ENCODE measurements at places on chromosomes 2 and 18.
A peak's percentile ranks its signal among the peaks of the same experiment; 100 is the strongest.

GRCh38 chr2:68203587-68203986 is 45.9 kb downstream of the PNO1 start:
- no peak for DNase-seq

DNA sequence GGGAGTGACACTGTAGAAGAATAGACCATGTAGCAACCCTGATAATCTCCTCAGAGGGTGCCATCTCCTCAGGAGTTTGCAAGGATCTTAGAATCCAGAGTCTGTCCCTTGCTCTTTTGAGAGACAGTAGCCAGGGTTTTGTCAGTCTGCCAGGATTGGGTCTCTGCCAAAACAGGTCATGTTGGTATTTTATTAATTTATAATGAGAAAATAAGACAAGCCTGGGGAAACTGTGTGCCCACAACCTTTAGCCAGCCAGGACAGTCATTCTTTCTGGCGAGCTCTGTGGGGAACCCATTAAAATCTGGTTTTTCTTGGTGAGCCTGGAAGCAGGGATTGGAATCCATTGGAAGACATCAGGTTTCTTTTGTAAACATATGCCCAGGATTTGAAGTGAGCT is 78.6 kb downstream of the PTPRM start:
- DNase-seq = no peak

GRCh38 chr18:79587226-79587741 is 92.3 kb upstream of the CTDP1 start:
- DNase-seq = no peak

DNA sequence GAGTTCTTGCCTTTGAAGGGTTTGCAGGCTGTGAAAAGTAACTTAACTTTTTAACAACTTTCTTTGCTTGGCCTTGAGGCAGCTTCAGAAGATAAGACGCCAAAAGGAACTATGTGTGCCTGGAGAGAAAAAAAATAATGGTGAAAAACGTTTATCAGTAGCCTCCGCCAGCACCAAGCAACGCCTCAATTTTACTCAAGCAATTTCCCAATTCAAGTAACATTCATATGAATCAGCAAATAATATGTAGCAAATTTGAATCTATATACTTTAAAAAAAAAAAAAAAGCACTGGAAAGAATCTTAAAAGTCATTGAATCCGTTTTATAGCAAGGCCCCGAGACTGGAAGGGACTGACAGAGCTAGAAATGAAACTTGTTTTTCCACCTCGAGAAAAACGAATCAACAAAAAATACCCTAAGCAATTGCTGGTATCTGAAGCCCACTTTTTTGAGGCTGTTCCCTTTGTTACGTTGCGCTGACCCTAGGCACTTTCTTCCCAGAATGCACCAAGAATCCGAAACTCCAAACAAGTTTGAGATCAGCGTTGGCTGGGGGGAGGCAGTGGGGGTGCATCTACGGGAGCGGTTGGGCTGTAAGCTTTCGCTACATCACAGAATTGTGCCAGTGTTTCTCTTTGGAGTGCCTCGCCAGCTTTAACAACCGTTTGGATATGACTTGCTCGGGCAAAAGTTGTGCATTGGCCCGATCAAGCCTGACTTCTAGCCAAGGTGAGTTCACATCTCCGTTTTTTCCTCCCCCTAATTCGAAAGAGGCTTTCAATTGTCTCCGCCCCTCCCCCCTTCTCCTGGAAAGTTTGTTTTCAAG is 2.7 kb upstream of the TGIF1 start:
- DNase-seq = no peak

DNA sequence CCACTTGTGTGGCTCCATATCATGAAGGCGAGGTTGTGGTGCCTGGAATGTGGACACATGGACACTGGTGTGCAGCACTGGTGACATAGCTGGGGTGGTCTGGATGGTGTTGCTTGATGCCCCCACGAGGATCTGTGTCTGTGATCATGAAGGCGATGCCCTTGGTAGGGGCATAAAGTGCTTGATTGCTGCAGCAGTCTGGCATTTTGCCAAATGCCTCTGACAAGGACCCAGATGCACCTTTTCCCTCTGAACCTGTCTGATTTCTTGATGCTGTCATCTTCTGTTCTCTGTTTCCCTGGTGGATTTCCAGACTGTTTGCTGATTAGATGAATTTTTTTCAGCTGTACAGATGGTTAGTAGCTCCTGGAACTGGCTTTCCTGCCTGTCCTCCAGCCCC is 752.0 kb upstream of the HS6ST1 start:
- no peak for DNase-seq

DNA sequence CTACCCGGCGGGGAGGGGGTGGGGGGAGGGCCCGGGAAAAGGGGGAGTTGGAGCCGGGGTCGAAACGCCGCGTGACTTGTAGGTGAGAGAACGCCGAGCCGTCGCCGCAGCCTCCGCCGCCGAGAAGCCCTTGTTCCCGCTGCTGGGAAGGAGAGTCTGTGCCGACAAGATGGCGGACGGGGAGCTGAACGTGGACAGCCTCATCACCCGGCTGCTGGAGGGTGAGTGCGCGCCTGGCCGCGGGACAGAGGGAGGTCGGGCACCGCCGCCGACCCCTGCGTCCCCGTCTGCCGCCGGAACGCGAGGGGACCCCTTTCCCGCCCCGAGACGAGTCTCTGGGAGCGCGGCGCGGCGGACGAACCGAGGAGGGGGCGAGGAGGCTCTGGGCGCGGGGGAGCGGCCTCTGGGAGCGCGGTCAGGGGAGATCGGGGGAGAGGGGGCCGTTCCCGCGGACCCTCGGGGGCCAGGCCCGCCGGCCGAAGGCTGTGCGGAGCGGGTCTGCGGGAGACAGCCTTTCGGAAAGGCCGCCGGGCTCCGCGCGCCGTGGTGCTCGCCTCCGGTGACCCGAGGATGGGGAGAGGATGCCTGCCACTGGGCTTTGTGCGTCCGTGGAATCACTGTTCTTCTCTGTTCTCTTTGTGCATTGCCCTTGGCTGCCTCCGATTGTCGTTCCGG is 463 bp downstream of the PPP1CB start:
- DNase-seq = peak; percentile 47

DNA sequence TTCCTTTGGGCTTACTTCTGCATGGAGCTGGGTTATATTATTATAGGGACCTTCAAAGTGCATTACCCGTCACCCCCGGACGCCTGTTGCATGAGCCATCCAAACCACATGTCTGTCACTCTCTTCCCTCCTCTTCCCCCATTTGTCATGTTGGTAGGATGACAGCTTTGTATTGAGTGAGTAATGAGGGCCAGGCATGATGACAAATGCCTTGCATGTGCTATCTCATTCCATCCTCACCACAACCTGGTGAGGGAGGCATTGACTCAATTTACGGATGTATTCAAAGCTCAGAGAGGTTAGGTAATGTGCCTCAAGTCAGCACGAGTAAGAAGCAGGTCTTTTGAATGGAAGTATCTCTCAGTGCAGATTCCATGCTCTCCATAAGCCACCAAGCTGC is 510.5 kb upstream of the TNP1 start:
- DNase-seq = no peak

DNA sequence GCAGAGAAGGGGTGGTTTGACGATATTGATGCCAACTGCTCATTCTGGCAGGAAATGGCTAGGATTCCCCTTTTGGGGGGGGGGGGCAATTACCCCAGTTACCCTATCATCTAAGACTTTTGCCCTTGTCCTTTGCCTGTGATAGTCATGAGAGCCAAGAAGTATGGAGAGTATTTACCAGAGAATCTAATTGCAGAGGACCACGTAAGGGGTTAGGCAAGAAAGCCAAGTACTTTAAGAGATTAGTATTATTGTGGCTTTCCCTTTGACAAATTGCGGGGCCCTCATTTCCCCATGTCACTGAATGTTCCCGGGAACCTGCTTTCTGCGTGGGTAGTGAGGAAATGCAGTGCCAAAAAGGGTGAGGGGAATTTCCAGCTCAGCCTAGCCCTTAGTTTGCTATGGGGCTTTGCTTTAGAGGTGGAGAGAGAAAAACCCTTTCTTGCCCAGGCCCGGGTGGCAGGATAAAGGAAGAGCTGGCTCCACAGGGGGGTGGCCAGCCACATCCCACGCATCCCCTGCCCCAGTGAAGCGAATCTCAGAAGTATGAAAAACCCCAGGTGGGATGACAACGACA is 1.5 kb downstream of the AQP4 start:
- DNase-seq = peak; percentile 33

- no peak for DNase-seq
Measured at GRCh38 chr2:65550246-65550645, 117.8 kb upstream of the SPRED2 start.

- no peak for DNase-seq
Measured at GRCh38 chr2:150618245-150618895, 130.9 kb upstream of the RND3 start.

DNA sequence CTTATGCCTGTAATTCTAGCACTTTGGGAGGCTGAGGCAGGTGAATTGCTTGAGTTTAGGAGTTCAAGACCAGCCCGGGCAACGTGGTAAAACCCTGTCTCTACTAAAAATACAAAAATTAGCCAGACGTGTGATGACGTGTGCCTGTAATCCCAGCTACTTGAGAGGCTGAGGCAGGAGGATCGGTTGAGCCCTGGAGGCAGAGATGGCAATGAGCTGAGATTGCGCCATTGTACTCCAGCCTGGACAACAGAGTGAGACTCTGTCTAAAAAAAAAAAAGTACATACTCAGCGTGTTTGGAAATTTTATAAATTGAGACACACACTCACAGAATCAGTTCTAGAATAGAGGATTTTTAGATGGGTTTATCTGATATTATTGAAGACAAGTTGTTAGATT is 17.1 kb upstream of the GIGYF2 start:
- no peak for DNase-seq

- no peak for DNase-seq
Measured at GRCh38 chr2:64623242-64623850, 30.4 kb downstream of the SERTAD2 start.

DNA sequence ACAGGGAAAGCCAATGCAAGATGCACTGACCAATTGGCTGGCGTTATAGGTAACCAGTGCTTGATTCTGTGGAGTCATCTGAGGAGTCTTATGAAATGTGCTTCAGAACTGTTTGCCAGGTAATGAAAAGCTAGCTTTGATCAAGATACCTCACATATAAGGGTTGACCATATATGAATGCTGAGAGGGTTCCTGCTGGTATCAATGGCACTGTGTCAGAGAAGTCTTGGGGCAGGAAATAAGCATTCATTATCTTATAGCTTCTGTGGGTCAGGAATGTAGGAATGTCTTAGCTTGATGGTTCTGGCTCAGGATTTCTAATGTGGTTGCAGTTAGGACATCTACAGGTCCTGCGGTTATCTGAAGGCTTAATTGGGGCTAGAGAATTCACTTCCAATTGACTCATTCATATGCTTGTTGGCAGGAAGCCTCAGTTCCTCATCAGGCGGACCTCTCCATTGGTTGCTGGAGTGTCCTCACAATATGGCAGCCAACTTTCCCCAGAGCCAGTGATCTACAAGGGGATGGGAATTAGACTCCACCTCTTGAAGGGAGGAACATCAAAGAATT is 22.1 kb upstream of the TCF7L1 start:
- DNase-seq = no peak

DNA sequence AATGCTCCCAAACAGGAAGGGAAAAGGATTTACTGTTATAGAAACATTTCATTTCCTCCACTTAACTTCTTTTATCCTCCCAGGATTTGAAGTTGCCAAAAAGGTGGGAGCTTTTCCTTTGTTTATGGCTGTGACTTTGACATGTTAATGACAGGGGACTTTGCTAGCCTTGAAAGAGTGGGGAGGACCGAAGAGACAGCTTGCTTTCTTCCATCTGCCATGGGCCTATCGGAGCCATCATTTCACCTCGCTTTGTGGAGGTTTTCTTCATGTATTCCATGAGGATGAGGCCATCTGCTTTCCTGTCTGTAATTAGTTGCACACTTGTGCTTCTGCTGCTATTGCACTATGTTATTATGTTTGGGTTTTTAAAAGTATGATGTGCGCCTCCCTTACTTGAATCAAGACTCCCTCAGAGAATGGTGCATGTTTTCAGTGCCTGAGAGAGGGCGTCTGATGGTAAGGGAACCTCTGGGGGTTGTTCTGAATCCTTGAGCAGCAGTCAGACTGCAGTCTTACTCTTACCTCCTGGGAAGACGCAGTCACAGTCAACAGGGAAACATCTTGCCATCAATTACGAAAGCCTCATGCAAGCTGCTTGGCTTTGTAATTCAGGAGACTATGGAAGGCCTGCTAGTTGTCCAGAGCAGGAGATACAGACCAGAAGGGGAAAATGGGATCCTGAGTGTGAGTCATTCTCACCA is 173.3 kb upstream of the MGAT5 start:
- no peak for DNase-seq

DNA sequence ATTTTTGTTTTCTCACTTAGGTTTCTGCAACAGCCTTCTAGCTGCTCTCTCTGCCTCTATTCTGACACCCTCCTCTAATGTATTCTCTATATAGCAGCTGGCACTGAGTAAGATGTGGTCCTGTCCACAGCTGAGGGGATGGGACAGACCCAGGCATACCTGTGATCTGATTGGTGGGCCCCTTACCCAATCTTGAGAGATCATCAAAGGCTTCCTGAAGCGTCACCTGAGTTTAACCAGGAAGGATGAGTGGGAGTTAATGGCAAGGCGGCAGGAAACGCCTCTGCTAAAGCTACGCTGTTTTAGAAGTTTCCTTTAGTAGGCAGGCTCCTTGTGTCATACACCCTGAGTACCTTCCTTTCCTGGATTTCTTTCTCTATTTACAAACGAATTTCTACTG is 5.7 kb upstream of the TET3 start:
- no peak for DNase-seq

- no peak for DNase-seq
Measured at GRCh38 chr2:10161961-10162441, 39.5 kb downstream of the RRM2 start.

GRCh38 chr18:48599391-48599790 is 60.6 kb downstream of the CTIF start:
- no peak for DNase-seq

DNA sequence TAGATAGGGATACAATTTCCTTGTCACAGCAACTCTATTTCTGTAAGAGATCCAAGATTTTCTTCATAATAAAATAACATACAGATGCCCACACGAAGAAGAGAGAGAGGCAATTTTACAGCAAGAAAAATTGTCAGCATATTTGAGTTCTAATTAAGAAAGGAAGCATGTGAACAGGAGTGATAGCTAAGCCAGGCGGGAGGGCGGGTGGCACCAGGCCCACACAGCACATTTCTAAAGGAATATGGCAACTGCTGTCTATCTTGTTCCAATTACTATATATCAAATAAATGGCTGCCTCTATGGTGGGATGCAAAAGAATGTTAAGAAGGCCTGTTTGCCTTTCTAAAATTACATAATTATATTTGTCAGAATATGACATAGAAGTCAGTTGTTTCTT is 248.3 kb upstream of the DOK6 start:
- DNase-seq = no peak

GRCh38 chr2:149562324-149562723 is 25.3 kb downstream of the MMADHC start:
- DNase-seq = no peak

- DNase-seq = no peak
Measured at GRCh38 chr2:159086826-159087225, 118.4 kb downstream of the TANC1 start.

GRCh38 chr2:154556146-154556545 is 142.3 kb upstream of the KCNJ3 start:
- DNase-seq = no peak

GRCh38 chr2:217316743-217317142 is 456.9 kb upstream of the TNP1 start:
- DNase-seq = no peak
